Activated CD8-positive, alpha-beta memory T cell treated with anti-CD3 and anti-CD28 coated beads for 1 hour (primary cell): ENCODE measurements at places on chromosomes 2 and 18.

DNA sequence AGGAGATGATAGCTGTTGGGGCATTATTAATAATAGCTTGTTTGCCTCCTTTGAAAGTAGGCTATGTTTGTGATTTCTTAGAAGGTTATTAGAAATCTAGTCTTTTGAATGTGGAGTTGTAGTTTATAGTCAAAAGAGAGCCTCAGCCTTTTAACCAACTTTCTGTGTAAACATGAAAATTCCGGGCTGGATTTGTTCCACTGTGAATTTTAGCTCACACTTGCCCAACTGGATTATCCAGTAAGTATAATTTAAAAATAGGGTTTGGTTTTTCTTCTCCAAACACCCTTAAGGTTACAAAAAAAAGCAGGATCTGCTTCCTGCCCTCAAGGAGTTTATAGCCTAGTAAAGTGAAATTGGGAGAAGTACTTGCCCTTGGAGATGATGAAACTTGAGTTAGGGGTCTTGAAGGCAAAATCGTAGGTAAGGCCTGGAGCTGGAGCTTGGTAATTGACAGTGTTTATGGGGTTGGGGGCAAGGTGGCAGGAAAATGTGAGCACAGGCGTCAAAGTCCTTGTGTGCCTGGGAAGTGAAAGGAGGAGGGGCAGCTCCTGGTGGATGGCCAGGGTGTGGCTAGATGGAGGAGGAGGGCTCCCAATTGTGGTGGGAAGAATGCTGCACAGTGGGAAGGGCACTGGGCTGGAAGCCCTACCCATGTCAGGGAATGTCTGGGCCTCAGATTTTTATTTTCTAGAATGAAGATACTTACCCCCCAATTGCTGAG lies 21.3 kb downstream of the ITGA6 start:
- no peak for DNase-seq

DNA sequence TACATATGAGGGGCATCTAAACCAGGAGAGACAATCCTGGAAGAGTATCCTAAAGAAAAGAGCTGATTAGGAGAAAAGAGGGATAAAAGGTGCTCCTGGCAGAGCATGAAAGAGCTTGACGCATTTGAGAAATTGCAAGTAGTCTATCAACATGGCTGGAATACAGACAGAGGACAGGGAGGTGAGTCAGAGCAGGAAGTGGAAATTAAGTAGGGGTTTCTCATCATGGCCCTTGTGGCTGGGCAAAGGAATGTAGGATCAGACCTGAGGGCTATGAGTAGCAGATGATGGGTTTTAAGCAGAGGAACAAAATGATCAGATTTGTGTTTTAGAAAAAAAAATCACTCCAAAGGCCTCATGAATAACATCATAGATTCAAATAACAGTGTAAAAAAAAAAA lies 49.2 kb upstream of the UGP2 start:
- DNase-seq: no peak

DNA sequence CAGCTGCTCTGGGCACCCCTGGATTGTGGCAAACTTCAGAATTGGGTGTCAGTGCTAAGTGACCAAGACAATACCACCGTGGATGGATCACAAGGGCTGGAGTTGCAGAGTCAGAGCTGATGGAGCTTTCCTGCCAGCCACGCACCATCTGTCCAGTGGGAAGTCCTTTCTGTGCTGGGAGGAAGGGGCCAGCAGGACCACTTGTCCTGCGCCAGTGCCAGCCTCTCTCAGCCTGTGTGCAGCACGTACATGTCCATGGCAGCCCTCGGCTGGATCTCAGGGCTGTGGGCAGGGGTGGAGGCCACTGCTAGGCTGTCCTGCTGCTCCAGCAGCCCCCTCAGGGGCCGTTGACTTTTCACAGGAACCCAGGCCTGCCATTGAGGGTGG lies 33.3 kb downstream of the RAB31 start:
- no peak for DNase-seq

DNA sequence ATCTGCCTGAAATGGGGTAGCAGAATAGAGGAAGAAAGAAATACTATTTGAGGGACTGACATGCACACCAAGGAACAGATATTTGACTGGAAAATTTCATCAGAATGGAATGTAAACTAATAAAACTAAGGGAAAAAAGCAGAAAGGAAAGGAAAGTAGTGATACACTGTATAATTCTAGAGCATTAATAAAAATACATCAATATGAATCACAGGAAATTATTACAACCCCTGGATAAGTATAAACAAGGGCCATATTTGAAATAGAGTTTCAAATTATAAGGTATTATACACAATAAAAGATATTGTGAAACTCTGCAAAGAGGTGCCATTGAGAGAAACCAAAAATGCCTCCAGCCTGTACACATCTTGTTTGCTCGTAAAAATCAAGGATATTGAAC lies 149.6 kb downstream of the ICOS start:
- DNase-seq: no peak

DNA sequence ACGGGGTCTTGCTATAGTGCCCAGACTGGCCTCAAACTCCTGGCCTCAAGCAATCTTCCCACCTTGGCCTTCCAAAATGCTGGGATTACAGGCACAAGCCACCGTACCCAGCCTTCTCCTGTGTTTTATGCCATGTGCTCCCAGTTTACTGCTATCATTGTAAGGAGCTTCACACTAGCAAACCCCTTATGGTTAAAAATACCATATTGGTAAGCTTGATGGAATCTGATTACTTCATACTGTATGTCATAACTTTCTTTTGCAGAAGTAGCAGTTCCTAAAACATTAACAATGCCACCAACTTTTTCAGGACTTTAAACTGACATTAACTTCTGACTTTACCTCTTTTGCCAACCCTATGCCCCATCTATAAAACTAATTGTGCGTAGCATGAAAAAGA lies 36.2 kb downstream of the HAT1 start:
- DNase-seq: no peak

DNA sequence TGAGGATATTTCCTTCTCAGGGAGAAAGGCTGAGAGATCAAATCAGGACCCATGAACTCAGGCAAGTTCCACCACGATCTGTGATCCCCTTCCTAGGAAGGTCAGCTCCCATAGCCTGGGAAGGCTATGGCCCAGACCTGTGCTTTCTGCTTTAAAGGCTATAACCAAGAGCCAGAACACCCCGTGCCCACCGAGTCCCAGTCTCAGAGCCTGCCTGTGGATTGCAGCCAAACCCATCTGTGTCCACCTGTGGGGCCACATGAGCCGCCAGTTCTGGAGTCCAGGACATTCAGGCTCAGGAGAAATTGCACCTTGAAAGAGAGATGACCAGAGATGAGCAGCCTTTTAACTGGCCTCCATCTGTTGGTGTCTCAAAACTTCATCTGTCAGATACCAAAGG lies 46.9 kb downstream of the MAL start:
- DNase-seq: no peak

DNA sequence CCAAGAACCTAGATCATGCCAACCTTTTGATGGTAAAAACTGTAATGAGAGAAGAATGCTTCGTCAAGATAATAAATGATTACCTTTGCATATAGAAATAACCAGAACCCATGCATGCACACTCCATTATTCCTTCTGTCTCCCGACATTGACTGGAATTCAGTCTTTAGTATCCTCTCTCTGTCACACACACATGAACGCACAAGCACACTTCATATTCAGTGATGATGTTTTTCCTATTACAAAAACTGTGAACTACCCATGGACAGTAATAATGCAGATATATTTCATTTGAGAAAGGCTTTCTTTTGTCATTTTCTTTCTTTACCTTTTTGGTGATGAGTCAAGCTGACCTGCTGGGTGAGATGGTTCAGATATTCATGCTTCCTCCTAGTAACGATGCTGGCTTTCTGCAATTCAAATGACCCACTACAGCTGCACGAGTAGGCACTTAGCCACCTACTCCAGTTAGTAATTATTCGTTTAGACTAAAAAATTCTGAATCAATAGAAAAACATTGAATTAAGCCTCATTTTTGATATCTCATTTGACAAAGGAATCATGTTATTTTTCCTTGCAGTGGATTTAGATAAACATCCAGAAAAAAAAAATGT lies 382.2 kb downstream of the TGIF1 start:
- no peak for DNase-seq

- no peak for DNase-seq
These were observed 2.0 kb downstream of the MAP3K20 start for GRCh38 chr2:173077506-173078177.

- DNase-seq: no peak
These were observed 291.8 kb downstream of the ICOS start for GRCh38 chr2:204228169-204228886.

DNA sequence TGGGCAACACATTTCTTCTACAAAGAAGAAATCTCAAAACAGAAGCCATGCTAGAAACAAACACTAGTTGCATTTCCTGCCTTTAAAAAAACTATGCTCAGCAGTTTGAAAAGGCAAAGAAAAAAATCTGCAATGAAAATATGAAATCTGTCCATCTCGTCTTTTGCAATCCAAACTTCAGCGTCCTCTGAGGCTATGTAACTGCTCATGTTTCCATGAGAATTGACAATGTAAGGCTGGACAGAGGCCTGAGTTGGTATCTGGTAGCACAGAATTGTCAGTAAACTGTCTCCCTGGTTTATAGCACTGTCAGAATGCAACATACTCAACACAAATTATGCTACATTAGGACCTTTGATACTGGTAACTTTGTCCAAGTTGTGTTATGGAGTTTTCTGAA lies 429.9 kb downstream of the ARHGAP15 start:
- no peak for DNase-seq

- no peak for DNase-seq
These were observed 666.9 kb downstream of the NYAP2 start for GRCh38 chr2:226066391-226066790.

DNA sequence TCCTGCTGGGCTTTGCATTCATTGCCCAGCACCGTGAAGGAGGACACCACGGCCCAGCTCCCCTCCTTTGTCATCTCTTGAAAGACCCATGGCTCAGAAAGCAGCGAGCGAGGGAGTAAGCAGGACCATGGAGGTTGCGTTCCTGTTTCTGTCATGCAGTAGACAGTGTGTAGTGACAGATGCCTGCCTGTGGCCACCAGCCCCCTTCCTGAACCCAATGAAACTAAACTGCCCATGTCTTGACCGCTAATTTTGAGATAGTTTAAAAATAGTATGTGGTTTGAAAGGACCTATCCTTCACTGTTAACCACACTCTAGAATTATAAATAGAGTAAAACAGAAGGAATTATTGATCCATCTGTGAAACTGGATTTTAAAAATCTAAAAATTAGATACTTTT lies 88.2 kb downstream of the ASAP2 start:
- DNase-seq: no peak

- DNase-seq: no peak
These were observed 68.7 kb downstream of the PXDN start for GRCh38 chr2:1675633-1676032.

GRCh38 chr18:13579874-13580273 lies 146.5 kb downstream of the FAM210A start:
- no peak for DNase-seq

DNA sequence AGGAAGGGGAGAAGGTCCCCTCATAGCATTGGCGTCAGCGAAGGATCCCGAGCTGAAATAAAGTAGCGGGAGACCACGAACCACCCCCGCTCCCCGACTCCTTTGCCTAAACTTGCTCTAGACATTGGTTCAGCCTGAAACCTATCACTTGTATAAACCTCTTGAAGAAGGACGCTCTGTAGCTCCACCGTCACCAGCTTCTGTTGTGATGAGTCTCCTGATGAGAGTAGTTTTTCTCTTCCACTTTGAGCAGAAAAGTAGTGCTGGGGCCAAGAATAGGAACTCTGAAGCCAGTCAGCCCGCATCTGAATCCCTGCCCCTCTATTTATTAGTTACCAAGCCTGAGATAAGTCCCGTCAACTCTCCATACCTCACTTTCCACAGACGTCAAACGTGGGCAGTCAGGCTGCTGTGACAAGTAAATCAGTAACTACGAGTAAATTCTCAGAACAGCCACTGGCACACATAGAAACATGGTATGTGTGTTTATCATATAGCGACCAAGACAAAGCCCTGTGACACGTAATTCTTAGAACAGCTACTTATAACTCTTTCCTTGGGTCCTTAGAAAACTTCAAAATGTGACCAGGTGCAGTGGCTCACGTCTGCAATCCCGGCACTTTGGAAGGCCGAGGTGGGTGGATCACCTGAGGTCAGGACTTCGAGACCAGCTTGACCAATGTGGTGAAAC lies 61.7 kb downstream of the CD226 start:
- DNase-seq: no peak

DNA sequence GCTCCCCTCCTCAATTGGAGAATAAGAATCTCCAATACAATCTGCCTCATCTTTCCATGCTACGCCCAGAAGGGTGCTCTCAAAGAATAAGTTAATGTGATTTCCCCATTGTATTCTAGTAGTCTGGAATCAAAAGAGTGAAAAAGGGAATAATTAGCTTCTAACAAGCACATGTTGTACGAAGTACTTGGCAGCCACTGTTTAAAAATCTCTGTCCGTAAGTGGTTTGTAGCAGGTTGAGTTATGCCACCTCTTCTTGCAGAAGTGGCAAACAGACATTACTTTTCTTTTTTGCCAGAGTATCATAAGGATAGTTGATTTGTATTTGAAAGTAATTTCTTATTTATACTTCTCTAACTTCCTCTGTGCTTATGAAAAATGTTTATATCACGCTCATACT lies 184.7 kb downstream of the CD226 start:
- no peak for DNase-seq

DNA sequence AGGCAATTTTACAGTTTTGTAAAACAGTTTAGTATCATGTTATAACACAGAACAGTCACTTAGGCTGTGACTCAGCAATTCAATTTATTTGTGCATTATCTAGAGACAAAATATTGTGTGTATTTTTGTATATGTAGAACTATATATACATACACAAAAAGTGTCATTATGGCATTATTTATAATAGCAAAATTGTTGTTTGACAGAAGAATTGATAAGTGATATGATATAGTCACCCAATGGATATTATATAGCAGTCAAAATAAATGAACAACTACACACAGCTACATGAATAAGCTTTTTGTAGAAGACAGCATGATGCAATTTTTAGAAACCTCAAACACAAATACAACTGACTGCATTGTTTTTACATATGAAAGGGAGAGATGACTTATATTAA lies 334.0 kb downstream of the TRIB2 start:
- DNase-seq: no peak

GRCh38 chr2:148592791-148593190 lies 51.8 kb upstream of the EPC2 start:
- DNase-seq: no peak

DNA sequence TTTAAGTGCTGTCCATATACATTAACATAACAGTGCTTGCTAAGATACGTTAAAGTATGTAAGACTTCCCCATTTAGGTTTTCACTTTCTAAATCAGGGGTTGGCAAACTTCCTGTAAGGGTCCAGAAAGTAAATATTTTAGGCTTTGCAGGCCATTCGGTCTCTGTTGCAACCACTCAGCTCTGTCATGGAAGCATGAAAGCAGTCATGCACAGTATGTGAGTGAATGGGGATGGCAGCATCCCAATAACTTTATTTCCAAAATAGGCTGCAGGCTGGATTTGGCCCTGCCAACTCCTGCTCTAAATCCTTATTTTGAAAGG lies 128.7 kb downstream of the PLA2R1 start:
- no peak for DNase-seq
